Astrocyte of the hippocampus (primary cell): ENCODE measurements at places on chromosomes 3 and 15.

DNA sequence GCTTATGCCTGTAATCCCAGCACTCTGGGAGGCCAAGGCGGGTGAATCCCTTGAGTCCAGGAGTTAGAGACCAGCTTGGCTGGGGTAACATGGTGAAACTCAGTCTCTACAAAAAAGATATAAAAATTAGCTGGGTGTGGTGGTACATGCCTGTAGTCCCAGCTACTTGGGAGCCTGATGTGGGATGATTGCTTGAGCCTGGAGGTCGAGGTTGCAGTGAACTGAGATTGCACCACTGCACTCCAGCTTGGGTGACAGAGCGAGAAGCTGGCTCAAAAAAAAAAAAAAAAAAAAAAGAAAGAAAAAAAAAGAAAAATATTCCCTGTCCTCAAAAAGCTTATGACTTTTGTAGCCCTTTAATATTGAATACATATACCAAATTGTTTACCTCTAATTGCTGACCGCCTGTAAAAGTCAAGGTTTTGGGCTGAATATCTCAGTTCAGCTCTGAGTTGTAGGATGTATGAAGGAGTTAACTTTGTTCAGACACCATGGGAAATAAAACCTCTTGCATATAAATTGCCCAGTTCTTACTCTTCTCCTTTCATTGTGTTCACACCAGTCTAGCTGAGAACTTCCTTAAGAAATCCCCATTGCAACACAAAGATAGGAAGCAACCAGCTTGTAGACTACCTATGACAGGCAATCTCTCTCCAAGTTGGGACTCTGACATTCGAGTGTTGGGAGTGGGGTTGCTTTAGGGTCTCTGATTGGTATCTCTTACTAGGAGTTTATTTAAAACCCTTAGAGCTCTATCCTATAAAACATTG lies 97.6 kb upstream of the RASGRP1 start:
- no peak for DNase-seq

DNA sequence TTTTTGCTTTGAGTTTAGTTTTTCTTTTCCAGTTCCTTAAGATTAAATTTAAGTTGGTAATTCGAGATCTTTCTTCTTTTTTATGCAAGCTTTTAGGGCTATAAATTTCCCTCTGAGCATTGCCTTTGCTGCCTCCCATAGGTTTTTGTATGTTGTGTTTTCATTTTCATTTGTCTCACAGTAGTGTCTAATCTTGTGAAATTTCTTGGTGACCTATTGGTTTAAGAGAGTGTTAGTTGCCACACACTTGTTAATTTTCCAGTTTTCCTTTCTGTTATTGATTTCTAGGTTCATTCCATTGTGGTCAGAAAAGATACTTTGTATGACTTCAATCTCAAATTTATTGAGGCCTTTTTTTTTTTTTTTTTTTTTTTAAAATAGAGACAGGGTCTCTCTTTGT lies 18.3 kb upstream of the IL20RB start:
- DNase-seq, result no peak

- peak; percentile 90 for DNase-seq
Measured at GRCh38 chr15:78212546-78213424, 21.6 kb downstream of the ACSBG1 start.

DNA sequence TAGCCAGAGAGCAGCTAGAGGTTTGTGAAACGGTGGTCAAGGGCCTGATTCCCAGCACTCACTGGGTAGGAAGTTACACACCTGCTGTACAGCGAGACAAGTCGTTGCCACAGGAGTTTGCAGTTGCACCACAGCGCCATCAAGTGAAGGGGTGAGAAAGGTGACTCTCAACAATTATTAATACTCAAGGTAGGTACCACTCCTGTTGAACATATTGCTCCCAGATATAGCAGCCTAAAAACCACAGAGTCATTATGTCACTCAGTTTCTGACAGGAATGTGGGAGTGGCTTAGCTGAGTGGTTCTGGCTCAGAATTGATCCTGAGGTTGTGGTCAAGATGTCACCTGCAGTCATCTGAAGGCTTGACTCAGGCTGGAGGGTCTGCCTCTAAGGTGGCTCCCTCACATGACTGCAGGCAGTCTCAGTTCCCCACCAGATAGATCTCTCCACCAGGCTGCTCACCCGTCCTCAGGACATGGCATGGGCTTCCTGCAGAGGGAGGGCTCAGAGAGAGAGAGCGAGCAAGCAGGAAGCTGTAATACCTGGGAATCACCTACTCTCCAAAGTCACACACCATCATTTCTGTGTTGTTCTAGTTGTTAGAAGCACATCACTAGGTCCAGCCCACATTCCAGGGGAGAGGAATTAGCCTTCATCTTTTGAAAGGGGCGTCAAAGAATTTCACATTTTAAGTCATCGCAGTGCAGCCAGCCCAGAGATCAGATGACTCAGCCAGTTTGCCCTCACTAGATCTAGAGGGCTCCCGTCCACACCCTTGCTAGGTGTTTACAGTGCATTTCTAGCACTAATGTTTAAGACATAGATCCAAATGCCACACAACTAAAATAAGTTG lies 17.0 kb upstream of the ANO10 start:
- DNase-seq, result peak; percentile 49

GRCh38 chr3:184126006-184126405 lies 9.2 kb upstream of the EIF2B5 start:
- DNase-seq, result no peak

DNA sequence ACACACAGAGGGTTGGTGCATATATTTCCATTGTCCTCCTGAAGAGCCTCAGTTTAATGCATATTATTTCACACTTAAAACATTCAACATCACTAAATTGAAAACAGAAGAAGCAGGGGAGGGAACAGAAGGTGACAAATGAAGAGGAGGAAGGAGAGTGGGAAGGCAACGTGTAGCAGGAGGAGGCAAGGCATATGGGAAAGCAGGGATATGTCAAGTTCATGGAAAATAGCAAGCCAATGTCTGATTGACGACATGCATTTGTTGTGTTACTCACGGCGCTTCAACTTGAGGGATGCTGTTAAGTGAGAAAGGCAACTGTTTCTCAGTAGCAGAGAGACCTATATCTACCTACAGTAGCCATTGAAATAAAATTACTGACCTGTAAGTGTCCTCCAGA lies 154.5 kb downstream of the NSUN3 start:
- no peak for DNase-seq

DNA sequence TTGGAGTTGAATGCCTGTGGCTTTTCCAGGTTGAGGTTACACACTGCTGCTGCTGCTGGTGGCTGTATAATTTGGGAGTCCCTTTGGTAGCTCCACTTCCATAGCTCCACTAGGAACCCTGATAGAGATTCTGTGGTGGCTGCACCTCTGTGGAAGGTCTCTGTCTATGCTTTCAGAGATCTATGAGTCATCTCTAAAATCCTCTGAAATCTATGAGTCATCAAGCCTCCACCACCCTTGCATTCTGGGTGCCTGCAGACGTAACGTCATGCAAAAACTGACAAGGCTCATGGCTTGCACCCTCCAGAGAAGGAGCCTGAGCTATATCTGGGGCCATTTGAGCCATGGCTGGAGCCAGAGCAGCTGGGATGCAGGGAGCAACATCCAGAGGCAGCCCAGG lies 1037.0 kb upstream of the CFAP20DC start:
- DNase-seq, result peak; percentile 49
